ENCODE measurements at places on chromosomes 1 and 21.

GRCh38 chr21:31554511-31555022, 104.9 kb upstream of the SOD1 start:
- DNase-seq, result no peak

- no peak for DNase-seq
Observed at GRCh38 chr1:204373911-204374310, 14.2 kb upstream of the PLEKHA6 start.

- DNase-seq, result no peak
Observed at GRCh38 chr1:33392639-33393038, 38.3 kb downstream of the PHC2 start.

DNA sequence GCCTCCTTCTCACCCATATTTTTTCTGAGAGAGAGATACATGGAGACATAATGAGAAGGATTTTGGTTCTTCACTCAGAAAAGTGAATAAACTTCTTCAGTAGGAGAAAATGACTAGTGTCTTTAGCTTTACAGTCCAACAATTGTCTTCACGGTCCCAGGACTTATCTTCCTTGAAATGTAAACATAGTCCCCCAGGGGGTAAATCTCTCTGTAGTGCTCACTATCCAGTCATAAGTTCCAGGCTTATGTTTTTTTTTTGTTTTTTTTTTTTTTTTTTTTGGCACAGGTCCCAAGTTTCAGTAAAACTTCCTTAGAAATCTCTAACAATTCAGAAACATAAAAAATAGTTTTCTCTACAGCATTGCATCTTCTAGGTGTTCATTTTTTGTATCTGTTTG, 890.2 kb upstream of the B3GALT2 start:
- no peak for DNase-seq

DNA sequence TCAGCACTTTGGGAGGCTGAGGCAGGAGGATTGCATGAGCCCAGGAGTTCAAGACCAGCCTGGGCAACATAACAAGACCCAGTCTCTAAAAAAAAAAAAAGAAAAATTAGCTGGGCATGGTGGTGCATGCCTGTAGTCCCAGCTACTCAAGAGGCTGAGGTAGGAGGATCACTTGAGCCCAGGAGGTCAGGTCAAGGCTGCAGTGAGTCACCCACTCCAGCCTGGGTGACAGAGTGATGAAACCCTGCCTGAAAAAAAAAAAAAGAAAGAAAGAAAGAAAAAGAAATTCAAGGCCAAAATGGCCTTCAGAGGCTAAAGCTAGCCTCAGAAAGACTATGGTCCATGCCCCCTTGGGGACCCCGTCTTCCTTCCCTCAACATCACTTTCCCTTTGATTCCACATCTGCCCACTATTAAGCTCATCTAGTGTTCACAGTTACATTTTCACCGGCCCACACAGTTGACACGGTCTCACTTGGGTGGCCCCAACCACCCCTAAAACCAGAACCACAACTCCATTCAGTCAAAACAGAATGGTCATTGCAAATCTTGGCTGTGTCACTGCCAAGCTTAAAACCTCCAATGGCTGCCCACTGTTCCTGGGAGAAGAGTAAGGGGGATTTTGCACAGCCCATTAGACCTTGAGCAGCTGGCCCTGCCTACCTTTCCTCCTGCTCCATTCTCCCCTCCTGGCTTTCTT, 2.1 kb upstream of the CAPN8 start:
- DNase-seq, result no peak

GRCh38 chr1:55231745-55232144, 16.6 kb upstream of the USP24 start:
- DNase-seq, result no peak

- no peak for DNase-seq
Observed at GRCh38 chr1:230012741-230013140, 54.3 kb upstream of the GALNT2 start.

GRCh38 chr1:109478806-109479205, 4.9 kb upstream of the ATXN7L2 start:
- no peak for DNase-seq

GRCh38 chr1:20351911-20352701, 61.4 kb downstream of the VWA5B1 start:
- no peak for DNase-seq

DNA sequence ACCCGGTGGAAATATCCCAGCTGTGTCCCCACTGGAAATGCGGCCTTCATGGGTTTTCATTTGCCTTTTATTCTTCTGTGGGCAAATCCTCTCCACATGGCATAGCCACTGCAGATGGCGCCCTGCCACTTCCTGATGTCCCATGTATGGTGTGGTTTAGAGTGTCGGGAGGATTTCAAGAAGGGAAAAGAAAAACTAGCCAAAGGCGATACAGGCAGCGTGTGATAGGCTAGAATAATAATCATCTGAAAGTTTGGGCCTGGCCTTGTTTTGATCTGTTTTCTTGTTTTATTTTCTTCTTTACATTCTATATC, 123.6 kb downstream of the PEX14 start:
- DNase-seq, result no peak

DNA sequence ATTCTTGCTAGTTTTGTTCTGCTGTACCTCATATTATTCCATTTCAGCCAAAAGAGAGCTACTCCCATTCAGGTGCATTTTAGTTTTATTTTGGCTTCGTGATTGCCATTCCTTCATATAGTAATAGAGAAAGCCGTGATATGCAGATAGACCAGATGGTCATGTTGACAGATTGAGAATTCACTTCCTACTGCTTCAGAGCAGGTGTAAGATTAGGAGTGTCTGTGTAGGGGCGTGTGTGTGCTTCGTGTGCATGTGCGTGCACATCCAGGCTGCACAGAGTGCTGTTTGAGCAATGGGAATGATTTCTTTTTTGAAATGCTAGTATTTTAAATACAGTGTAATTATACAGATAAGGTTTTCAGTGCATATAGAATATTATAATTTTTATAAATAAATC, 10.3 kb downstream of the NFIA start:
- DNase-seq, result no peak

DNA sequence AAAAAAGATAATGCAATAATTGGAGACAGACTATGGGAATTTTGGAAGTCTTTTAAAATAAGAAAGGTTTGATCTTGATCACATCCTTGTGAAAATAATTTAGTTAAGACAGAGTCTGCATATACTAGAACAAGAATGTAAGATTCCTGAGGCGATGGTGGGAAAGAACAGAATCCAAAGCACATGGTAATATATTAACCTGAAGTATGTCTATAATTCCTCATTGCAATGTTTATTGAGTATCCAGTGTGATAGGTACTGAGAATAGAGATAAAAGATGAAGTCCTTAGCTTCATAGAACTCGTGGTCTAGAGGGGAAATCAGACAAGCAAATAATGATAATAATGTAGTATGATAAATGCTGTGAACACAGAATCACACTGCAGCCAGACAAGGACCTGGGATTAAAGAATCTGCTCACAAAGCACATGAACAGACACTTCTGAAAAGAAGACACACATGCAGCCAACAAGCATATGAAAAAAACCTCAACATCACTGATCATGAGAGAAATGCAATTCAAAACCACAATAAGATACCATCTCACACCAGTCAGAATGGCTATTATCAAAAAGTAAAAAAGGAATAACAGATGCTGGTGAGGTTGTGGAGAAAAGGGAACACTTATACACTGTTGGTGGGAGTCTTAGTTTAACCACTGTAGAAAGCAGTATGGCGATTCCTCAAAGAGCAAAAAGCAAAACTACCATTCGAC, 6.9 kb upstream of the ANGPTL3 start:
- DNase-seq, result no peak

- no peak for DNase-seq
Observed at GRCh38 chr1:8022395-8023286, 3.5 kb downstream of the ERRFI1 start.

- no peak for DNase-seq
Observed at GRCh38 chr1:76105372-76105771, 30.8 kb downstream of the ST6GALNAC3 start.

DNA sequence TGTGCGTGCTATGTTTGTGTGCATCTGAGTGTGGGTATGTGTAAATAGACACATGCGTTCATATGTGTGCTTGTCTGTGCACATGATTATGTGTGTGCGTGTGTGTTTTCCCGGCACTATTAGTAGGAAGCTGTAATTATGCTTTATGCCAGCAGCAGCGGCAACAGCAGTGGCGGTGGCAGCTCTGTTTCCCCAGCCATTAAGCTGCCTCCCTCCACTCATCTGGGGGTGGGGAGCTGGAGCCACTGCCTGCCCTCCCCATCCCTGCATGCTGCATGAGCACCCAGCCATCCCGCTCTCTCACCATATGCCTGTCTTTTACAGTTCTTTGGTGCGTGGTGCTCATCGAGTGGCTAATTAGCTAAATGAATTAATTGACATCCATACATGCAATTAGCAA, 30.5 kb upstream of the ACOT11 start:
- no peak for DNase-seq

DNA sequence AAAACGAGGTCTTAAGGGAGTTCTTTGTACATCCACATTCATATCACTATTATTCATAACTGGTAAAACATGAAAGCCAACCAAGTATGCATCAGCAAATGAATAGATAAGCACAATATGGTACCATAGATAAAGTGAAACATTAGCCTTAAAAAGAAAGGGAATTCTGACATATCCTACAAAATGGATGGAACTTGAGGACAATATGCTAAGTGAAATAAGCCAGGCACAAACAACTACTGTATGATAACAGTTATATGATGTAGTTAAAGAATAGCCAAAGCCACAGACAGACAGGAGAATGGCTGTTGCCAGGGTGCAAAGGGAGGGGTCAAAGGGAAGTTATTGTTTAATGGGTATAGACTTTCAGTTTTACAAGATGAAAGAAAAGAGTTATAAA, 148.9 kb downstream of the EIF4G3 start:
- DNase-seq, result no peak

GRCh38 chr1:47532921-47533792, 95.3 kb downstream of the FOXD2 start:
- no peak for DNase-seq

DNA sequence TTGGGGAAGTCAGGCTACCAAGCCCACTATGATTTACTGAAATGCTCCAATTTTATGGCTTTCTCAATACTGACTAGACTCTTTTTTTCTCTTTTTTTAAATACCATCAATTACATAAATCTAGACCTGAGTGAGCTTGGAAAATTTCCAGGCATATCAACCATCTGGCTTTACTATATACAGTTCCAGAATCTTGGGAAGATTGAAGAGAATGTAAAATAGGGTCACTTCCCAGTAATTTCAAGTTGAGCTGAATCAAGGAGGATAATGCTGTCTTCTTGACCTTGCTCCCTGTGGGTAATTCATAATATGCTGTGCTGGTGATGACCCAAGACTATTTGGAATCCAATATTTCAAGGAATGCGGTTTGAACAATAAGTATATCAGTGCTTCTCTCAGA, 108.1 kb downstream of the MAP3K21 start:
- no peak for DNase-seq

GRCh38 chr1:154745286-154745731, 124.8 kb downstream of the KCNN3 start:
- no peak for DNase-seq

DNA sequence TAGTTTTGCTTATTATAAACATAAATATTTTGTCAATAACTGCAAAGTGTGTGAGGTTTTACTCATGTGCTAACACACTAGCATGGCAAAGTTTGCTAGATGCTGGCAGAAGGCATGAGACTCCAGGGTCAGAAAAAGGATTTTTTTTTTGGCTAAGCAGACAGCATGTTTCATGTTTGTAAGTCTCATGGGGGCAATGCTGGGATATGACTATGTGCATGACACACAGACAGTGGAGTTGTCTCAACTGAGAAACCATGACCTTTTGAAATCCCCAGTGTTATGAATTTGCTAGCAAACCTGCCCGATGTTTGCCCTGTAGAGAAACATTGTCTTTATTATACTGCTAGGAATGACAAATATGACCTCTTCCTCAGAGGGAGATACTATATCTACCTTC, 448.2 kb downstream of the BRINP3 start:
- DNase-seq, result no peak
